Activated CD4-positive, CD25-positive, alpha-beta regulatory T cell (primary cell): ENCODE measurements at places on chromosomes 7 and 10.
A peak's percentile ranks its signal among the peaks of the same experiment; 100 is the strongest.

DNA sequence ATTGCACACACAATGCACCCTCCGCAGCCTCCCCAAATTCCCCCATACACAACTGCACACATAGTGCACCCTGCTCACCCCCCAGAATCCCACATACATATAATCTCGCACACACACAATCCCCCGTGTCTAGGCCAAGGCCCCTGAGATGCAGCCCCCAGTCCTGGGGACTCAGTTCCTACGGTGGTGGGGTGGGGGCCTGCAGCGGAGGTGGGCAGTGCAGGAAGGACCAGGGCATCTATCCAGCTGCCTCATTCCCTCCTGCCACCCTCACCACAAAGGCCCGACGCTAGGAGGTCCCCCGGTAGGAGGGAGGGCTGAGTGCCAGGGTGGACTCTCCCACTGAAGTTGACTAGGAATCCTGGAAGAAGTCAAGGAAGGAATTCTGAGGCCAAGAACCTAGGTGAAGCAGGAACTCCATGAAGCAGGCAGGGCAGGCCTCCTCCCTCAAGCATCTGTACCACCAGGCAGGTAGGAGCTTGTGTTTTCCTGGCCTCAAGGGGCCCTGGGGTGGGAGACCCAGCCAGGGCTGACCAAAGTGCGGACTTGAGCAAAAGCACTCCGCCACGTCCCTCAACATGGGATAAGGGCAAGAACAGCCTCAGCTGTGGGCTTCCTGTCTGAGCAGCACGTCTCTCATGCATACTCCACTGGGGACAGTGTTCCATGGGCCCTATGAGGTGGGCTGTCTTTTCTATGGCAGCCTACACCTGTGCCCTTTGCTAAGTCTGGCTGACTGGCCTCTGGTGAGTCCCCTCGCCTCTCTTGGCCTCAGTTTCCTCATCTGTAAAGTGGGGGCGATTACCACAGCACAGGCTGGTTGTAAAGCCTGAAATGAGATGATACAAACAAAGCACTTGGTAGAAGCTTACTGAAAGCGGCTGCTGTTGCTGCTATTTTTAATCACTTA, 145.7 kb downstream of the MAPK8 start:
- DNase-seq: no peak

GRCh38 chr7:151774951-151775350, 102.0 kb downstream of the PRKAG2 start:
- DNase-seq: no peak

- DNase-seq: peak; percentile 83
These were observed 3.2 kb downstream of the CDK6 start for GRCh38 chr7:92833024-92833765.

GRCh38 chr7:115924411-115924810, 106.2 kb downstream of the TFEC start:
- DNase-seq: no peak

DNA sequence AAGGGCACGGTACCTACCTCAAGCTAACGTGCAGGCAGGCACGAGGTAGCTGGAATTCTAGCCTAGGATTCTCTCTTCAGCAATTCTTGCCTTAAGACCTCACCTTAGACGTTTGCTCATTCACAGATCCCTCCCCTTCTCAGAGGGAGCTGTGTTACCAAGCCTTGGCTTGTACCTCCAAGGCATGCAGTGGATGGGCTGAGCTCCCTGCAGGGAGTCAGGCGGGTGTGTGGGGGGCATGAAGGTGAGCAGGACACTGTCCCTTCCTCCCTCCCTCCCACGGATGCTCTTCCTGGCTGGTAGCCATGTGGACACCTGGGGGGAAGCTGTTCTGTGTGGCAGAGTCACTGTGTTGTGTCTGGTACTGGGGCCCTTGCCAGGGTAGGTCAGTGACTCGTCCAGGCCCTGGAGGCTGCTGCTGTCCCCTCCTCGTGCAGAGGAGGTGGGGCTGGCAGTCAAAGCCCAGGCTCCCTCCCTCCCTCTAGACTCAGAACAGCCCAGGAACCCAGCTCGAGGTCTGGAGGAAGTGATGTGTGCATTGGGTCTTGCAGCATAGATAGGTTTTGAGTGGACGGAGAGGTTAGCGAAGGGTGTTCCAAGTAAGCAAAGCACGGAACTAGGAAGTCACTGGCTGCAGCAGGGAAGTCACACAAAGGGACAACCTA, 222.2 kb upstream of the SH2B2 start:
- no peak for DNase-seq

DNA sequence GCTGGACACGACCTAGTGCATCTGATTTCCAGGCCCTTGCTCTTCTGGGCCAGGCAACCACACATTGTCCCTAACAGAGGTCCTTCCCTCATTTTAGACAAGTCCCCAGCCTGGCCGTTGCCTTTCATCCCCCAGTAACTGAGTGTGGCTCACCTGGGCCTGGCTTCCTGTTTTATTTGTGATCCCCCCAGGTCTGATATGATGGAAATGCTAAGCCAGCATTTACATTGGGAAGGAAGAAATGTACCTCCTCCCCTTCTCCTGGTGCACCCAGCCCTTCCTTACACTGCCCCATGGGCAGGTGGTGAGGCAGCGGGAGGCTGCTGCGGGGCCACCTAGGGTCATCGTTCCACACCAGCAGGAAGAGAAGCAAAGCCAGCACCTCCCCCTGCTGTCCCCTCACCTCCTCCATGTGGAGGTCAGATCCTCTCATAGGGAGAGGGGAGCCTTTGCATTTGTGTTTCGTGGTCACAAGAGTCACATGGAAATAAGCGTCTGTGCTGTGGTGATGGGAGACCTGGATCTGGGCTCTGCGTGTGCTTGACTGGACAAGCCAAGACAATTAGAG, 108.8 kb downstream of the GLRX3 start:
- DNase-seq: no peak

- no peak for DNase-seq
These were observed 78.7 kb upstream of the LYZL2 start for GRCh38 chr10:30708234-30708633.

- DNase-seq: no peak
These were observed 232.3 kb downstream of the ADAM12 start for GRCh38 chr10:126156012-126156411.

GRCh38 chr10:132100091-132100481, 34.3 kb downstream of the JAKMIP3 start:
- DNase-seq: no peak

GRCh38 chr10:70442332-70442988, 979 bp upstream of the NODAL start:
- no peak for DNase-seq

GRCh38 chr7:140867467-140868462, 57.0 kb downstream of the BRAF start:
- DNase-seq: no peak

DNA sequence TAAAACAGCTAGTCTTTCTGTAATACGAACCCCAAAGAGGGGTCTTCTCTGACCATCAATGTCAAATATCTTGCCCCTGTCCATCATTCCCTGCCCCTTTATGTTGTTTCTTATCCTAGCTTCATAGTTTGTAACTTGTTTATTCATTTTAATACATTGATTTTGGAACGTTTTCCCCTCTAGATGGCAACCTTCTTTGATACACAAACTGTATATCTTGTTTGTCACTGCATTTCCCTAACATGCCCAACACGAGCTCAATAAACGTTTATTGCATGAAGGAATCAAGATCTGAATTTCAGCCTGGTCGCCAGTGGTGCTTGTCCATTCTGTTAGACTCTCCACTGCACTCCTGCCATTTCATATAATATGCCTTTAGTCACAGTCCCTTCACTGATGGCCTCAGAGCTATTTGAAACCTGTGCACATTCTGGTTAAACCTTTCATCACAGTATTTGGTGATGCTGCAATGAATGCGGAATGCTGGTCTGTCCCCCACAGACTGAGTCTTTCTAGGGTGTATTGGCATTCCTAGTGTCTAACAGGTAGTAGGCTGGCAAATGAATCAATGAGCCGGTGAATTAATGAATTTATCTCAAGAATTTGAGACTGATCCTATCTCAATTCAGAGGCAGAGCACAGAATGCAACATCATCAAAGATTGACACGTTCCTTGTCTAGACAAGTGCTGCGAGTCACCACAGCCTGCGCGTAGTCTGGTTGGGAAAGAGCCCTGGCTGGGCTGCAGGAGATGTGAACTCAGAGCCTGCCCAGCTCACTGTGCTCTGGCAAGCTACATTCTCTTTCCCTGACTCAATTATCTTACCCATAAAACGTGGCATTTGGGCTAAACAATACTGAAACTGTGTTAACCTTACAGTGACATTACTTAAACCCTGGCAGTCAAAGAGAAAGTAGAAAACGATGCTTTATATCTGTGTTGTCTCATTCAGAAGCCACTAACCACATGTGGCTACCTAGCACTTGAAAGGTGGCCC, 55.2 kb upstream of the FRMD4A start:
- no peak for DNase-seq
